ENCODE measurements at places on chromosomes 11 and 22.

- peak; percentile 29 for DNase-seq
Measured at GRCh38 chr11:94862926-94863880, 95.0 kb downstream of the AMOTL1 start.

- DNase-seq = no peak
Measured at GRCh38 chr22:31872209-31872608, 72.1 kb upstream of the YWHAH start.

- no peak for DNase-seq
Measured at GRCh38 chr11:102620818-102621561, 4.1 kb downstream of the MMP20 start.

DNA sequence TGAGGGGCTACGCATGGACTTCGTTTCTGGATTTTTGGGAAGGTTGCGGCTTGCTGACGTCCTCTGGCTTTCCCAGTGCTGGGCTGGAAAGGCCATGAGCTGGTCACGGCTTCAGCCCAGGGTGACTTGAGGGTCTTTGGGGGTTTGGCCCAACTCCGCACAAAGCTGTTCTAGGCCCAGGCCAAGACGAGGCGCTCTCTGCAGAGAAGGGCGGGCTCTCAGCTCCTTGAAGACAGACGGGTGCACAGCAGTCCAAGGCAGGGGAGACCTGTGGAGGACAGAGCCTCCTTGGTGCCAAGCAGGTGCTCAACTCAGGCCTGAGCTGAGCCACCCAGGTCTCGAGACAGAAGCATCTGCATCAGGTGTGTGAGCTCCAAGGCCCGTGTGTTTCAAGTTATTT lies 1003.7 kb downstream of the BRD1 start:
- no peak for DNase-seq

GRCh38 chr22:49257551-49257961 lies 570.1 kb downstream of the BRD1 start:
- no peak for DNase-seq

DNA sequence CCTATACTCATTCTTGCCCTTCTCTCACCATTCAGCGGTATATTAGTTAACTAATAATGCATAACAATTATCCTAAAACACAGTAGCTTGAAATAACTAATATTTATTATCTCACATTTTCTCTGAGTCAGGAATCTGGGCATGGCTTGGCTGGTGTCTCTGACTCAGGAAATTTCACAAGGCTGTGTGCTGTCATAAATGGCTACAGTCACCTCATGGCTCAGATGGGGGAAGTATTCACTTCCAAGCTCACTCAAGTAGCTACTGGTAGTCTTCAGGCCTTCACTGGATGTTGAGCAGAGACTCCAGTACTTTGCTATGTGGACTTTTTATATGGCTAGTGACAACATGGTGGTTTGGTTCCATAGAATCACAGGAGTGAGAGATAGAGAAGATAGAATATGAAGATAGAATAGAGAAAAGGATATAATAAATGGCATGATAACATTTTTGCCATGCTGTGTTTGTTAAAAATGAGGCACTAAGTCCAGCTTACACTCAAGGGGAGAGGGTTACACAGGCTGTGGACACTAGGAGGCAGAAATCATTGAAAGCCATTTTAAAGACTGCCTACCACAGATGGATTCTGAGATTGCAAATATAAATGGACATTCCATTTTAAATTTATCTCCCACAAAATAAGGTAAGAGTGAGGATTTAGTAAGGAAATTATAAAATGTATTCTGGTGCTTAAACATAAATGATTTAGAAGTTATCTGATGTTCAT lies 997.8 kb upstream of the CHORDC1 start:
- no peak for DNase-seq

GRCh38 chr22:44361391-44362126 lies 48.8 kb upstream of the SHISAL1 start:
- DNase-seq = no peak

DNA sequence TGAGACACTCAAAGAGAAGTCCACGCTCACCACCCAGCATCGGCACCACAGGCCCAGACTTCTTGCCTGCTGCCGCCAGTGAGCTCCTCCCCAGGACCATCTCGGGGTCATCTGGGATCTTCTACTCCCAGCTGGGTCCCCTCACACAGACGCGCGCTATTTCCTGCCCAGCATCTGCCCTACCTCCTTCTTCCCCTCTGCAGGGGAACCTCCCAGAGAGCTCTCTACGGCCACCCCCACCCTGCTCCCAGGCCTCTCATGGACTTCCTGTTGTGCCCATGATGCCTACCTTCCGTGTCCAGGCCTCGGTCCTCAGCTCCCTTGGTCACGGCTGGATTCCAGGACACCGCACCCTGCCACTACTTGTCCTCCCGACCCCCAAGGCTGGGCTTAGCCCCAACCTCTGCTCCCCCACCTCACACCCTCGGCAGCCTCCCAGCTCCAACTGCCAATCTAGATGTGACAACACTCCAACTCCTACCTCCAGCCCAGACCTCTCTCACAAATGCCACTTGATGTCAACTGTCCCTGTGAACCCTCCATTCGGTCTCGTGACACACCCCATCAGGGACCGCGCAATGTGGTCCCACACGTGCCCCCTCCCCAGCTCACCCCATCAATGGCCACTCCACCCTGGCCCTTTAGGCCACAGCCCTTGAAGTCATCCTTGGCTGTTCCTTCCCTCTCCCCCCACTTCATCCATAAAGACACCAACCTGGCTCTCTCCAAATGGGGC lies 45.3 kb downstream of the SGSM3 start:
- no peak for DNase-seq

- no peak for DNase-seq
Measured at GRCh38 chr11:106280036-106280435, 202.6 kb downstream of the AASDHPPT start.

- peak; percentile 60 for DNase-seq
Measured at GRCh38 chr11:116641561-116642045, 131.2 kb downstream of the BUD13 start.

DNA sequence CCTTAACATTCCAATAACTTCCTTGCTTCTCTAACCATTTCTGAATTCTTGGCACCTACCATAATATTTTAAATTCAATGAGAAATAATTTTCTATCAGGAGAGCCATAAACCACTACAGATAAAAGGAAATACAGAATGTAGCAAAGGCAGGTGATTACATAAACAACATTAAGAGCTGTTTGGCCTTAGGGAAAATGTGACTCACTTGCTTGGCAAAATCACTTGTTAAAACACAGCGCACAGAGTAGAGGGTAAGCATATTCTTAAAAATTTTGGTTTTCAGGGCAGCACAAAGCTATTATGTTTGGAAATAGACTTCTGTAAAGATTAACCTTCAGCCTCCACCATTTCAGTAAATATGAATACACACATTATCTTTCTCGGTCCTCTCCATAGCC lies 26.4 kb downstream of the IZUMO1R start:
- DNase-seq = no peak

DNA sequence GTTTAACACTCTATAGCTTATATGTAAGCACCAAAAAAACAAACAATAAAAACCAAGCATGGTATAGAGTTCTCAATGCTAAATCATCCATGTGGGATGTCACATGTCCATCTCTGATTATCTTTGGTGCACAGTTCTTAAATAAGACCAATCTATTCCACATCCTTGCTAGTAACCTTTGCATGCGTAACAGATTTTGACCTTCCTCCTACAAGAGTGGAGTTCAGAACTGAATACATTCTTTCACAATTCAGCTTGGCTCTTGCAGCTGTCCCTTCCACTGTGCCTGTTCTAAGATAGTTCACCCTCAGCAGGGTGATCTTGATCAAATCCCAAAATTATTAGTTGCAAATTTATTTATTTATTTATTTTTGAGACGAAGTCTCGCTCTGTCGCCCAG lies 21.1 kb downstream of the PRR14L start:
- no peak for DNase-seq

- DNase-seq = no peak
Measured at GRCh38 chr11:27678242-27678641, 22.0 kb downstream of the BDNF start.

DNA sequence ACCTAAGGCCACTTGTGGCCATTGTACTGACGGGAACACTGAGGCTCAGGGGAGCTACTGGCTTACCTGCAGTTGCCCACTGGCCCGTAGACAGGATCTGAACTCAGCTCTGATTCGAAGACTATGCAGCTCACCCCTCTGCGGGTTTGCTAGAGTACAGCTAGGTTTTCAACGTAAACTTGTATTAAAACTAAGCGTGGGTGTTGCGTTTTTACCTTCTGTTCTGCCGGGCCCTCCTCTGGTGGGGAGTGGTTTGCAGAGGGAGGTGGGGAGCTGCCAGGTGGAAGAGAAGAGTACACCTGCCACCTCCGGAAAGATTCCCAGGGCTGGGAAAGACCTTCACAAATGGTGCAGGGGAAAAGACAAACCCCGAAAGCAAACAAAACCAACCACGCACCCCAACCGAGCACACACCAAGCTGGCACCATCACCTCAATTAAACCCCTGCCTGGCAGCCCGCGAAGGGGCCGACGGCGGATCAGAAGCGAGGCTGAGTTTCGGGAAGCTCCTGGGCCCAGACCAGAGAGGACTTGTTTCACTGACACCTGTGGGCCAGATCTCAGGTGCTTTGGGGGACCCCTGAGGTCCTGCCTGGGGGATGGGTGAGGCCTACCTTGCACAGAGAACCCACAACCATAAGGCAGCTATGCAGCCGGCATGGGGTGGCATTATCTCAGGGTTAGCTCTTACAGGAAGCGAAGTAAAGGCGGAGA lies 37.7 kb downstream of the SHISAL1 start:
- DNase-seq = no peak

- DNase-seq = peak; percentile 90
Measured at GRCh38 chr11:119509969-119510401, 87.0 kb upstream of the THY1 start.

DNA sequence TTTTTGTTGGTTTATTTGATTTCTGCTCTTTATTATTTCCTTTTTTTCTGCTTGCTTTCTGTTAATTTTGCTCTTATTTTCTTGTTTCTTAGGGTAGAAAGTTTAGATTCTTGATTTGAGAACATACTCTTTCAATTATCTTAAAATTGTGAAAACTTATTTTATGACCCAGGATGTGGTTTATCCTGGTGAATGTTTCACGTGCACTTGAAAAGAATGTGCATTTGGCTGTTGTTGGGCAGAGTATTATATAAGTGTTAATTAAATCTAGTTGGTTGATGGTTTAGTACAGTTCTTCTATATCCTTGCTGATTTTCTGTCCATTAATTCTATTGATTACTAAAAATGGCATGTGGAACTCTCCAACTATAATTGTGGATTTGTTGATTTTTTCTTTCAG lies 66.9 kb upstream of the NARS2 start:
- DNase-seq = no peak

DNA sequence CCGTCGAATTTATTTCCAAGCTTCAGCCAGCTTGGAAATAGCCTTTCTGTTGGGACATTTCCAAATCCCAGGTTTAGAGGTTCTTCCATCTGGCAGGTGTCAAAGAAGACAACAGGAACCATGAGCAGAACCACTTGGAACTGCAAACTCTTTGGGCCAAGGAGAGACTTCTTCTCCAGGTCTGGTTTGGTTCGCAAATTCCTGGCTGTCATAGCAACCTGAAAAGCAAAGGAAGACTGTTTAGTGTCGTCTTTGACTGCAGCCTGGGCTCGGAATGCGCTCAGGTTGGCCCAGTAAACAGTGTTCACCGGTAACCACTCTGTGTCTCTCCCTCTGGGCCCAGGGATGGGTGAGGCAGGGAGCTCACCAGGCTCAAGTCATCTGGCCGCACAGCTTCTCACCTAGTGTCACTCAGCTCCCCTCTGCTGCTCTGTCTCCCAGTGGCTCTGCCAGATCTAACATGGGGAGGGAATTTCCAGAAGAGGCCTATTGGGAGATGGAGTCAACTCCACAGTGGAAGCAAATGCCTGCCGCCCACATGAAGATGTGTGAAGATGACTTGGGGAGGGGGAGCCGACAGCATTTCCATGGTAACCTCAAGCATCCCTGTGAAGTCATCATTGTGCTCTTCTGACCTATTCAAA lies 11.9 kb upstream of the CLMP start:
- no peak for DNase-seq

GRCh38 chr11:8403310-8403709 lies 139.6 kb upstream of the LMO1 start:
- no peak for DNase-seq

DNA sequence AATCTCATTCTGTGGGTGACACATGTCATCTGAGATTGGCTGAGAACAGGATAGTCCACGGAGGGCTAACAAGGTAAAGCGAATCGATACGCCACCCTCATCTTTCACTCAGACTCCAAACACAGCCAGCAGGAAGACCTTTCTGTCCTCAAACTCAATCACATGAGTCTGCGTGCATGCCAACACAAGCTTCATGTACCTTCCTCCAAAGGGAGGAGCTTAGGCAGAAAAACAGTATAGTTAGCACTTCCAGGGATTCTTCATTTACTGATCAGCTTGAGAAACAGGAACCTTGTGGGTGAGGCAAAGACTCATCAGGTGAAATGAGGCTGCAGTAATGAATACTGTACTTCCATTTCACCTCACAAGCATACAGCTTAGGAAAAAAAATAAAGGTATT lies 767.1 kb upstream of the API5 start:
- DNase-seq = no peak

GRCh38 chr11:123434262-123434661 lies 4.2 kb downstream of the GRAMD1B start:
- no peak for DNase-seq

DNA sequence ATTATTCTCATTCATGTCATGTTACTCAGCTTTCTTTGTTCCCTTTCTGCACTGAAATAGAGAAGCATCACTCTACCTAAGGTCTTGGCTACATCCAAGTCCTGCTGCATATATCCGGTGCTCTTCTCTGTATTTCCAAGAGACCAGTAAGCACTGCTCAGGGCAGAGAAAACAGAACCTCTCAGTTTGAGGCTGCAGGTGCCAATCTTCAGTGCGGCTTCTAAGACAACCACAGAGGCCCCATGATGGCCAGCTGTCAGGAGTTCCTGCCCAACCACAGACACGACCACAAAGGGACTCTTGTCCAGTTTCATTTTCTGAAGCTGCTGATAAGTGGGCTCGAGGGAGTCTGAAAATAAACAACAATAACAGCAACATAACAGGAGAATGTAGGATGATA lies 378.4 kb upstream of the PITPNB start:
- no peak for DNase-seq

- no peak for DNase-seq
Measured at GRCh38 chr22:49899530-49899929, 18.7 kb downstream of the ALG12 start.

- no peak for DNase-seq
Measured at GRCh38 chr11:2780850-2781407, 81.1 kb upstream of the KCNQ1OT1 start.

DNA sequence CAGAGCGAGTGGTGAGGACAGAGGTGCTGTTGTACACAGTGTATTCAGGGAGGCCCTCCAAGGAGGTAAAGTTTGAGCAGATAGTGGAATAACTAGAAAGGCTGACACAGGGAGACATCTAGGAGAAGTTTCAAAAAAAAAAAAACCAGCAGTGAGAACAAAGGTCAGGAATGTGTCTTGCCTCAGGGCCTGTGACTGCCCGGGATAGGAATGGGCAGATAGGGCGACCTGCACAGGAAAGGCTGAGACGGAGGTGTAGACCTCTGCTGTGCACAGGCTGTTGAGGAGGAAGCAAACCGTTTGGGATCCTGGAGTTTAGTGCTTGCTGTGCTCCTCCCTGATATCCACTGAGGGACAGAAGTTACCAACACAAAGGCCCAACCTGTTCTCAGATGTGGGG lies 406.5 kb upstream of the B3GAT1 start:
- no peak for DNase-seq

- no peak for DNase-seq
Measured at GRCh38 chr11:29389793-29390192, 627.0 kb downstream of the KCNA4 start.

- DNase-seq = no peak
Measured at GRCh38 chr11:88474655-88475054, 137.1 kb upstream of the CTSC start.

Data from AG20443 (cell line).